ENCODE measurements at places on chromosomes 4 and X. TPM values are rescaled to one million over a fixed set of nuclear protein-coding genes. Genes with fewer than 3 reads are reported as not detected.

GRCh38 chrX:107324493-107325310 is 118.3 kb downstream of the DNAAF6 start:
- peak; percentile 66 for DNase-seq
- H3K4me3 ChIP-seq = no peak overlapping the region
- H3K27ac ChIP-seq = no peak overlapping the region
- H3K36me3 ChIP-seq = no peaks in the 10 kb centered on the region

DNA sequence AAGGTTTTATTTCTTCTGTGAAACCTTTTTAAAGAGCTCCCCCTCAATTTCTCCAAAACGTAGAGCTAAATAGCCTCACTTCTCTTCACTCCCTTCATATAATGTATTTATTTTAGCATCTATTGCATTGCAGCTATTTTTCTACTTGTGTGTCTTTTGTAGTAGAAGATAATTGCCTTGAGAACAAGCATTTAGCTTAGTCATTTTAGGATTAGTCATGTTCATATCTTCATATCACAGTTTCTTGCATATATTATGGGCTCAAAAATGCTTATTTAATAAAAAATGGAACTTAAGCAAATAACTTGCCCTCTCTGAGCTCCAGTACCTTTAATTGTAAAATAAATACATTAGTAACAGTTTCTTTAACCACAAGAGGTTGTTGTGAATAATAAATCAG is 72.1 kb upstream of the SPANXC start:
- no peaks in the 10 kb centered on the region for H3K36me3 ChIP-seq
- no peak for DNase-seq
- H3K27me3 ChIP-seq = no peaks in the 10 kb centered on the region
- no peak overlapping the region for H3K27ac ChIP-seq

Gene SLC10A4
- 0.42 TPM for polyA plus RNA-seq

Gene PIM2
- 8.2 TPM for polyA plus RNA-seq

DNA sequence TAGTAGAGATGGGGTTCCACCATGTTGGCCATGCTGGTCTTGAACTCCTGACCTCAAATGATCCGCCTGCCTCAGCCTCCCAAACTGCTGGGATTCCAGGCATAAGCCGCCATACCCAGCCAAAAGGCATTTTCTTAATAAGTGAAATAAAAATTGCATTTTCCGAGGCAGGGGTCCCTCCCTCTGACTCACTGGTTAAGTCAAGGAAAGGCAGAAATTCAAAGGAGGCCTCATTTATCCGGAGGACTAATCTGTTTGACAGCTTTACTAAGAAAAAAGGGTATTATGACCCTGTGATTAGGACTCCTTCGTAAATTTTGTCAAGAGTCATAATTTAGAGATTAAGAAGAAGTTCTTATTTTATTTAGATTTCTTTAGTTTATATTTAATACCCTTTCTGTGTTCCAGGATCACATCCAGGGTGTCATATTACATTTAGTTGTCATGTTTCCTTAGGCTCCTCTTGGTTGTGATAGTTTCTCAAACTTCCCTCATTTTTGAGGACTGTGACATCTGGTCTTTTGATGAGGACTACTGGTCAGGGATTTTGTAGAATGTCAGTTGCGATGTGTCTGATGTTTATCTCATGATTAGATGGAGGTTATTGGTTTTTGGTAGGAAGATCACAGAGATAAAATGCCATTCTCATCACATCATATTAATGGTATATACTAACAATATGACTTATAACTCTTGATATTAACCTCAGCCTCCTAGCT is 753.7 kb upstream of the AMOT start:
- no peak for DNase-seq
- H3K4me3 ChIP-seq = no peak overlapping the region
- H3K27me3 ChIP-seq = peaks cover 3% of the 10 kb centered on the region
- no peaks in the 10 kb centered on the region for H3K4me1 ChIP-seq
- no peak overlapping the region for H3K27ac ChIP-seq

Data from pancreas (tissue), 10 donors.